G401 (cell line): ENCODE measurements at places on chromosomes 4 and X. TPM values are rescaled to one million over a fixed set of nuclear protein-coding genes. Genes with fewer than 3 reads are reported as not detected.
A peak's percentile ranks its signal among the peaks of the same experiment; 100 is the strongest.

DNA sequence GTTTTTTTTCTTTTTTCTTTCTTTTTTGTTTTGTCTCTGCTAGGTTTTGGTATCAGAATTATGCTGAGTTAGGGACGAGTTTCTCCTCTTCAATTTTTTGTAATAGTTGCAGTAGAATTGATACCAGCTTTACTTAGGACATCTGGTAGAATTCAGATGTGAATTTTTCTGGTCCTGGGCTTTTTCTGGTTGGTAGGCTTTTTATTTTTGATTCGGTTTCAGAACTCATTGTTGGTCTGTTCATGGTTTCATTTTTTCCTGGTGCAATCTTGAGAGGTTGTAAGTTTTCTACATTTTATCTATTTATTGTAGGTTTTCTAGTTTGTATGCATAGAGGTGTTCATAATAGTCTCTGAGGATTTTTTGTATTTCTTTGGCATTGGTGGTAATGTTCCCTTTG lies 498.1 kb upstream of the CPEB2 start:
- DNase-seq = no peak

DNA sequence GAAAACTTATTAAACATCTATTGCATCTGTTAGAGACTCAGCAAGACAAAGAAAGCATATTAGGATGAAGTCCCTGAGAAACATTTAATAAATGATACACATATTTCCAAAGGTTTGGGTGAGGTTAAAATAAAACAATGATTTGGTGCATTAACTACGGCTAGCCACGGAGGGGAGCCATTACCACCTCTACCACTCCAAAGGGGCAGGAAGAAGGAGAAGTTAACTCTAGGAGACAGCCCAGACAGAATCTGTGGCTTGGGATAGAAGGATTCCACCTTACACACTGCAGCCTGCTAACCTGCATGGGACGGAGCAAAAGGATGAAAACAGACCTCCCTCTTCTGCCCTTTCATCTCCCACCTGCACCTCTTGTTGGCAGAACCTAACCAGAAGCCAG lies 189.1 kb upstream of the C1QTNF7 start:
- peak; percentile 20 for DNase-seq

DNA sequence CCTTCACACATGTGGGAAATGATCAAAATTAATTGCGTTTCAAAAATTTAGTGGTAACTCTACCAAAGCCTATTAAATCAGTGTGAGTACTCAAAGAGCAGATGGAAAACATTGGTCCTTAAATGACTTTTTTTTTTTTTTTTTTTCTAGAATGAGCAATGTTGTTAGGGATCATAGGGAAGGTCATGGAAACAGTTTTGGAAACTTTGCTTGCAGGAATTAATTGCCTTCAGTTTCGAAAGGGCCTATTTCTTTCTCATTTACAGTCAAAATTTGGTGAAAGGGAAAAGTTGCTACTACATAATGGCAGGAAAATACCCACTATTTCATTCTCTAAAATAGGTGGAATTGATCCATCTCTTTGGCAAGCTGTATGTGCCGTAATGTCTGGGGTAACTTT lies 160.9 kb downstream of the RTL9 start:
- no peak for DNase-seq

DNA sequence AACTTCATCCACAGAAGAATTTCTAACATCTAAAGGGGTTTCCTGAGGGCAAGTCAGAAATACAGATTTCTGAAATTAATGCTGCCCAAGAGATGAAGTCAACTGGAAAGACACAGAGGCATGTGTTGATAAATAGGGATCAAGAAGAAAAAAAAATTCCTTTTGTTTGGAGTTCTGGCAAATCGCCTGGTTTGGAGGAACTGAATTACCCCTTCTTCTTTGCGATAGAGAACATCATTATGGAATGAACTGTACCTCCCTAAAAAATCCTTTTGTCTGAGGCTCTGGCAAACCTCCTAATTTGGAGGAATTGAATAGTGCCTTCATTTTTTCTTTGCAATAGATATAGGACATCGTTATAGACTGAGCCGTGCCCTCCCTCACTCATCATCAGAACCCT lies 200.9 kb downstream of the DHRSX start:
- no peak for DNase-seq

DNA sequence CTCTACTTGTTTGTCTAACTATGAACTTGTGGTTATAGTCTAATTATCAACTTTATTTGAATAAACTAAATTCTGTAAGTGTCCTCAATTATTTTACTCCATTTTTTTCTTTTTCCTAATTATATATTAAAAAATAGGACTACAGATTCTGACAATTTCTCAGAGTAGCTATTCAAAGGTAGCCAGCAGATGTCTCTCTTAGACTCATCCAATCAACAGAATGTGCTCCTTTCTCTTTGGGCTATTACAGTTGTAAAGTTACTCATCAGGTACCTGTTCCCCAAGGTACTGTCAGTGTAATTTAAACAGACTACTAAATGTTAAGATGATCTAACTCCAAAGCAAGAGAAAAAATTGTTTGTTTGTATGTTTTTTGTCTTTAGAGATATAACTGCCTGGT lies 248.6 kb downstream of the PCDH18 start:
- DNase-seq = peak; percentile 2

- no peak for DNase-seq
Measured at GRCh38 chrX:42783451-42783850, 5.5 kb upstream of the PPP1R2C start.

DNA sequence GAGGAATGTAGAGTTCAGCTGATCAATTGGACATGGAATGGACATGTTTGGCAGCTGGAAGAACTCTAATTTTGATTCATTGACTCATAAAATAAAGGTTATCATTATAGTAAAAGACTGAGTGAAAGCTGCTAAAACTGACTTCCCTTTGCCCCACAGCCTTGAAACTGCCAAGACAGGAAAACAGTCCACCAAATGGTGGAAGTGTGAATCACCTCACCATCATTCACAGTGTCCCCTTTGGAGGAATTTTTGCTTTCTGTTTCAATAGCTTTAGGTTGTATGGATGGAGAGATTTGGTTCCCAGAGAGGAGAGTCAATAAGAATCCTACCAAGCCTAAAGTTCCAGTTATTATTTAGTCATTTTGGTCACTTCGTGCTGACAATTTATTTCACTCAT lies 20.8 kb upstream of the FREM3 start:
- no peak for DNase-seq

DNA sequence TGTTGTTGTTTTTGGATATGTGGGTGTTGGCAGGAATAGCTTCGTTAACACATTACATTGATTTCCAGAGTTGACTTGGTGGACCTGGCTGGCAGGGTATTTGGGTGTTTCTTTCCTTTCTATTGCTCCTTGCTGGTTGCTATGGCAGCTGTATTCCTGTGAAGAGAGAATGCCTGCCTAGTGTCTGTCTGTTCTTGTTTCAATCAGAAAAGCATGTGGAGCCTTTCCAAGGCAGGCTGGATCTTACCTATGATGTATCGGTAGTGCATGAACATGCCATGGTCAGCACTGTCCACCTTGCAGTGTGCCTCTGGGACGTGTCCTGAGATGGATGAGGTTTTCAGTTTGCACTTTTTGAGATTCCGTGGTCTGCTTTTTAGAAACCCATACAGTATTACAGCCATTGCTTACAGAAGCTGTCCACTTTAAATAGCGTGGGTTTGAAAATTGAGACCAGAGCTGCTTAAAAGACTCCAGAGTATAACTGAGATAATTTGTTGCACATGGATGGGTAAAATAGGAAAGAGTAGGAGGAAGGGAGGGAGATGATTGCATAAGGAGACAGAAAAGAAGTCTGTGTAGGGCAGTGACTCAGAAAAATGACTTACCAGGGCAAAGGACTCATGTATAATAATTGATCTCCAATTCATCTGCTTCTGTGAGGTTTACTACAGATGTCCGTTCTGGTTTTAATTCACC lies 20.0 kb upstream of the AADAT start:
- peak; percentile 82 for DNase-seq

DNA sequence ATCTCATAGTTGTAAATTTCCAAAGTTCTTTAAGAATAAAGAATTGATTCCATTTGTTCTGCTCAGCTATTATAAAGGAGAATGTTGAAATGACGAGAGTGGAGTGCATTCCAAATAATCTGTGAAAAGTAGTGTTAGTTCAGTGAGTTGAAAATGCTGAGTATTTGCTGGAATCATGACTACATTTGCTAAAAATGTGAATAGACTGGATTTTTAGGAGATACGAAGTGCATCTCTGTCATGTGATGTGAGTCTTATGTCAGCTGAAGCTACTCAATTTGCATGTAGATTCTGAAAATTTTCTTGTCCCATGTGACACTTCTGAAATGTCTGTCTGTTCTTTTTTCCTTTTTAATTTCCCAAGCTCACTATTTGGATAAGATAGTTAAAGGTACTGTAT lies 206.0 kb downstream of the DCTD start:
- no peak for DNase-seq

GRCh38 chrX:126994032-126994600 lies 174.6 kb downstream of the PRR32 start:
- no peak for DNase-seq

DNA sequence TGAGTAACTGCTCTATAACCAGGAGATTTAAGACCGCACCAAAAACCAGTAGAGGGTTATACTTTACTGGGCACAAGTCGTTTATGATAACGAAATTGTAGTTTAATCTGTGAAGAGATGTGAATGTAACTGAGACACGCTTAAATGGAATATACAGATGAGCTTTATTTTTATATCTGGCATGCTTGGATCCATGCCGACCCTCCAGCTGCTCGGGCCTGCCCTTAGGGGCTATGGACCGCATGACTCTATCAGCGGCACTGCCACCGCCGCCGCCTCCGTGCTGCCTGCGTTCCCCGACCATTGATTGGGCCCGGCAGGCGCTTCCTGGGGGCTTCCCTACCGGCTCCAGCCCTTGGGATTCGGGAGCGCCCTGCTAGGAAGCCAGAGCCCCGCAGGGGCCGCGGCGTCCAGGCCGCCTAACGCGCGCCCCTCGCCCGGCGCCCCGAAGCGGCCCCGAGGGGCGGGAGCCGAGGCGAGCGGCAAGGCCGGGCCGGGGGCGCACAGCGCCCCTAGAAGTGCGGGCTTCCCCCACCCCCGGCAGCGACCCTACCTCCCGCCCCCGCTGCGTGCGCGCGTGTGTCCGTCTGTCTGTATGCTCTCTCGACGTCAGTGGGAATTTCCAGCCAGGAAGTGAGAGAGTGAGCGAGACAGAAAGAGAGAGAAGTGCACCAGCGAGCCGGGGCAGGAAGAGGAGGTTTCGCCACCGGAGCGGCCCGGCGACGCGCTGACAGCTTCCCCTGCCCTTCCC lies at the start of gene NFKB1:
NFKB1 (plus strand) TSS at position 664 of the 751 bp plus-strand sequence. CDS start 24,160 bp downstream, outside the sequence.
- peak; percentile 72 for DNase-seq

DNA sequence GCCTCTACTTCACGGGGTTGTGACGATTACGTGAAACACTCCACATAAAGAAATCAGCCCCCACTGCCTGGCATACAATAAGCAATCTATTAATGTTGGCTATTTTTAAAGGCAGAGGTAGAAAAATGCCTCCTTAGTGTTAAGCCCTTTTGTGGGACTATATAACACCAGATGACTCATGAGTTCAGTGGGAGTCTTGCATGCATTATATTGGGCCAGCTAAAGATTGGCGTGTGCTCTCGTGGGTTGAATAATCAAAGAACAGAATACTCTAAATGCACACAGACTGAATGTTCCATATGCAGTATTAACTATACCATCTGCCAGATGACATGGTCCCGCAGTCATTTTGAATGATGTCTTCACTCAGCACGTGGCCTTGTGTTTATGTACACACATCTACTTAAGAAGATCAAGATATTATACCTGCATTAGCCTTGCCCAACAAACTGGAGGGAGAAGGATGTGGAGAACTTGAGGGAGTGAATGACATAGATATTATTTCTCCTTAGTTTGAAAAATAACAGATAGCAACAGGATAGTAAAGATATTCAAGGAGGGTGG lies 85.0 kb upstream of the MYOZ2 start:
- DNase-seq = no peak

GRCh38 chr4:107034996-107035818 lies 906 bp downstream of the DKK2 start:
- DNase-seq = peak; percentile 22

GRCh38 chrX:84415140-84415539 lies 87.1 kb downstream of the HDX start:
- DNase-seq = no peak

DNA sequence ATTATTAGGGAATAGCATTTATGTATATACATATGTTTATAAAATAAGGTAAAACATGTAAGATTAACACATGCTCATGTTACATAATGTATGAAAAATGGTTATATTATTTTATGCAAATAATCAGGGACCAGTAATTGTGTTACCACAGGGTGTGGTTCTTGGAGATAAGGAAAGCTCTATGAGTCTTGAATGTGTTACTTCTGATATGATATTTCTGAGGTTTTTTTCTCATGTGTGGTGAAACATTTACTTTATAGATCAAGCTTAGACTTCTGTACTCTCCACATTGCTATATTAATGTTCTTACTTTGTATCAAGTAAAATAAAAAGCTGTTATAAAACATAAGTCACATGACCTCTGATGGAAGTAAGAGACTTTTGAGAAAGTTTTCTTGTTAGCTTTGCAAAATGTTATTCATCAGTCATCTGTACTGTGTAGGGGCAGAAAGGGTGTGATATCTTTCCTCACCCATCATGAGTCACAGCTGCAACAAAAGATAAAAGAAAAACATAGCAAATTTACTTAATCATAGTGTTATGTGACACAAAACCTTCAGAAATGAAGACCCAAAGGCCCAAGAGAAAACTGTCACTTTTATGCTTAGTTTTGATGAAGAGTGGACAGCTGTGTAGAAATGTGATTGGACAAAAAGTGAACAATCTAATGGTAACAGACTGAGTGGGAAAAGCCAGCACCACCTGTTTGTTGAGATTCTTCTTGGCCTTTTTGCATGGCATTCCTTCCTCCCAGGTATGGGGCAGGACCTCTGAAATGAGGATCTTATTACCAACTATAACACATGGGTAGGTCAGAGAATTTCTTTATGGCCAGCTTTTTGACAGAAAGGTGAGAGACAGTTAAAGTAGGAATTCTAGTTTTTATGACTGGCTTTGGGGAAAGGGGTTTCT lies 632.3 kb downstream of the PDHA2 start:
- DNase-seq = no peak

DNA sequence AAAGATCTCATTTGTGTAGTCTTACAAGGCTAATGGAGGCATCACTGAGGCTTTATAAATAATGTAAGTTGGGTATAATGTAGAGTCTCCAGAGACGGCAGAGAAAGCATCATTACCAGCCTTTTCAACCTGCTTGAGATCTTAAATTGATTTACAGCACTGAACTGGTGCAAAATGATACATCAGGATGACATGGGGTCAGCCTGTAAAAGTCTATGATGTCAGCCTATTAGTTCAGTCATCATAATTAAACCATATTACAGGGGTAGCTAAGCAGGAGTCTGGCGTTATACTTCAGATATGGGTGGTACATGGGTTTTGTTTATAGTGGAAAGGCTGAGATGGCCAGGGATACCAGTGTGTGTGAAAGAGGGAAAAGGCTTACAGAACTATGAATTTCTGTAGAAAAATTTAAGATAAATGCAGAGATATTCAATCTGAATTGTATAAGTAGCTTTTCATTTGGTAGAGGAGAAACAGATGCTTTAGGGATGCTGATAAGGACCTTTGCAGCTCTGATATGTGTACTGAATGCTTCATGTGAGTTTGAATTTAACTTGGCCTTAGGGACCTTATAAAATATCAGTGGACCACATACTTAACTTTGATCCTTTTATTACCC lies 2.7 kb downstream of the SMAD1 start:
- DNase-seq = no peak

The F9 gene
- total RNA-seq = not detected in 2 replicates

The PPP4R3C gene
- not detected in 2 replicates for total RNA-seq

The VCX gene
- not detected in 2 replicates for total RNA-seq

The SLC10A4 gene
- total RNA-seq = not detected in 2 replicates

The PNMA6F gene
- 0.03 TPM in 1 of 2 replicates, not detected in the other for total RNA-seq

The P2RY4 gene
- total RNA-seq = 0.20 TPM in 1 of 2 replicates, not detected in the other

The CDS1 gene
- total RNA-seq = not detected in 2 replicates

The TDO2 gene
- total RNA-seq = 29.7 and 45.9 TPM in 2 replicates
